Naive B cell (primary cell): ENCODE measurements at places on chromosomes 6 and 20.

DNA sequence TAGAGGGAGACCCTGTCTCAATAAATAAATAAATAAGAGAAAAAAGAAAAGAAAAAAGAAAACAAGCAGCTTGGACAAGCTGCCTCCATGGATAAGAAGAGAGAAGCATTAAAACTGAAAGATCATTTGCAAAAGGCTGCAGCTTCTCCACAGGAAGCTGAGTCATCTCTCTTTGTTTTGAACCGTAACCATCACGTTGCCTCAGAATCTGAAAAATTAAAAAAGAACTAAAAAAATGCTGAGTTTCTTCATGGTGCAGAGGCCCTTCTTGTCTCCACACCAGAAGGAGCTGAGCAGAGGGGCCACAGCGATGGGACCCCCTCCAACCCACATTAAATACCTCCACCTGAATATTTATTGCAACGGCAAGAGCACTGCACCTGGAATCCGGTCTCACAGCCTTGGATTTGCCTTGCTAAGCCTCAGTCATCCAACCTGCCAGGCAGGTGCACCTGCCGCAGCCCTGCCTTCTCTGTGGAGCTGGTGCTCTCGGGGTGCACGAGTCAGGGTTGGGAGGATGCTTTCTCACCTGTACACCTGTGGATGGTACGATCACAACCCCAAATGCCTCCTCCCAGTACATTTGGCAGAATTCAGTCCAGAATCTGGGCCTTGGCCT lies 28.1 kb downstream of the TOX2 start:
- no peak for DNase-seq

DNA sequence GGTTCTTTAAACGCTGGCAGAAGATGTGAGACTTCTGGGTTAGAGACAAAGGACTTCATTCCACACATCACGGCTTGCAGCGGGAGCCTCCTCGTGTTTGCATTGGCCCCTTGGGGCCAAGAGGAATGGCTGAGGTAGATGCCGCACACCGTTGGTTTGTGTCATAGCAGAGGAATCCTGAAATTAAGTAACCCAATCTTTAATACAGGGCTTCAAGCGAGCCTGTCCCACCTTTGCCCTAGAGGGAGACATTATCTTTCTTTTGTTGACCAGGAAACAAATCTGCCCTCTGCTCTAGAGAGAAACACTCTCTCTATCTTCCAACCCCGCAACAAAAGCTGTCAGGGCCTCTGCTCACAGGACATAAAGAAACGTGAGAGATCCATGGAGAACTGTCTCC lies 277.5 kb upstream of the ZFP64 start:
- no peak for DNase-seq

GRCh38 chr6:10962673-10963072 lies 75.8 kb downstream of the SYCP2L start:
- DNase-seq = no peak

DNA sequence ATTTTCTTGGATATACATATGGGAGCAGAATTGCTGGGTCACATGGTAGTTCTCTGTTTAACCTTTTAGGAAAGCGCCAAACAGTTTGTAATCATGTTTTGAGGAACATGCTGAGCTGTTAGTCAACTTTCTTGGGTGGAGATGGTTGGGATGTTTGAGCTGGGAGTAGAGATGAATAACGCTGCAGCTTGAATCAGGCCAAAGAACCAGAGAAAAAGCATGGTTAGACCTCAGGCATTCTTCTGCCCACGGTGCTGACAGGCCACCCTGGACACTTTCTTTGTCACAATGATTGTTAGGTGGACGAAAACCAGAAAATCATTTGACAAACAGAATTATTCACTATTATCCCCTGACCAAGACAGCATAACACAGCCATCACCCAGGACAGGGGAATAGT lies 66.8 kb downstream of the PRDM1 start:
- DNase-seq = no peak

- DNase-seq = no peak
These were observed 472.0 kb downstream of the CD109 start for GRCh38 chr6:74167976-74168375.

DNA sequence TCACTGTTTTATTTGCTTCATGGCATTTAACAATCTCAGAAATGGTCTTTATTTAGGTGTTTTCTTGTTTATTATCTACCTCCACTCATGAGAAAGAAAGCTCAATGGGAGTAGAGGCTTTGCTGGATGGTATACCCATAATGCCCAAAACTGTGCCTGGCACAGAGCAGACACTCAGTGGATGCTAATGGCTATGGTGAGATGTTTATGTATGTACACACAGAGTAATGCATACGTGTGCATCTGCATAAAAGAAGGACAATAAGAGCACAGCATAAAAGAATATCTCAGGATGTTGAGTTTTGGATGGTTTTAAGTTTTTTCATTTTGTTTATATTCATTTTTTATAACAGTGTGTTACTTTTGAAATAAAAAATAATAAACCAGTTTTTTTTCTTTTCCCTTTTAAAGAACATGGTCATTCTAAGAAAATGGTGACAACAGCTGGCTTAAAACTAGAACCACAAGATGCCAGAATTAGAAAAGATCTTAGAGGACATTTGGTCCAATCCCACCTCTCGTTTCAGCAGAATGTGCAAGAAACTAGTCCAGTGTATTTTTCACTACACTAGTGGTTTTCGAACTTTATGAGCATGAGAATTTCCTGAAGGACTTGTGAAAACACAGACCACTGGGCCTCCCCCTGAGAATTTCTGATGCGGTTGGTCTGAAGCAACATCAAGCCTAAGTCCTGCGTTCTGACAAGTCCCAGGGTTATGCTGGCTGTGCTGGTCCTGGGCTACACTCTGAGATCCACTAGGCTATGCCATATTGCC lies 131.9 kb downstream of the FYN start:
- DNase-seq = no peak

- DNase-seq = no peak
These were observed 4.6 kb upstream of the TNFRSF6B start for GRCh38 chr20:63691711-63692435.

GRCh38 chr6:11732036-11732631 lies 46.5 kb downstream of the ADTRP start:
- DNase-seq = peak; percentile 44
